ENCODE measurements at places on chromosomes 7 and 10.

DNA sequence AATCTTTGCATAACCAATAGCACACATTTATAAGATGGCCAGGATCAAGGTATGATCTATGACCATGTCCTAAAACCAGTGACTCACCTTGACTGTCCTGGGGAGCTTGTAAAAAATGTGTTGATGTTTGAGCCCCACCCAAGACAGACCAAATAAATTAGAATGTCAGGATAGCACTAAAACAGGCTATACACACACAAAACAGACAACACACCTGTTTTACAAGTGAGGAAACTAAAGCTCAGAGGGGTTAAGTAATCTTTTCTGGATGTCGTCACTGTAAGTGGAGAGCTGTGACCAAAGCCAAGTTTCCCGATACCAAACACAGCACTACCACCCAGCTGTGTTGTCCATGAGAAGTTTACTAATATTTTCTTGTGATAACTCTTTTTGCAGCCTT, 84.5 kb downstream of the AVL9 start:
- DNase-seq, result no peak

DNA sequence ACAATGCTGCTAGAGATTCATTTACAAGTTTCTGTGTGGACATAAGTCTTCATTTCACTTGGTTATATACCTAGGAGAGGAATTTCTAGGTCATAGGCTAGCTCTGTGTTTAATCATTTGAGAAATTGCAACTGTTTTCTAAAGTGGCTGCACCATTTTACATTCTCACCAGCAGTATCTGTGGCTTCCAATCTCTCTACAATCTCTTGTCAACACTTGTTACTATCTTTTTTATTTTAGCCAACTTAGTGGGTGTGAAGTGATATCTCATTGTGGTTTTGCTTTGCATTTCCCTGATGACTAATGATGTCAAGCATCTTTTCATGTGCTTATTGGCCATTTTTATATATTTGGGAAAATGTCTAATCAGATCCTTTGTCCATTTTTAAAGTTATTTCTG, 53.0 kb upstream of the DRGX start:
- no peak for DNase-seq

GRCh38 chr7:157715071-157715937, 378.5 kb downstream of the DNAJB6 start:
- no peak for DNase-seq

DNA sequence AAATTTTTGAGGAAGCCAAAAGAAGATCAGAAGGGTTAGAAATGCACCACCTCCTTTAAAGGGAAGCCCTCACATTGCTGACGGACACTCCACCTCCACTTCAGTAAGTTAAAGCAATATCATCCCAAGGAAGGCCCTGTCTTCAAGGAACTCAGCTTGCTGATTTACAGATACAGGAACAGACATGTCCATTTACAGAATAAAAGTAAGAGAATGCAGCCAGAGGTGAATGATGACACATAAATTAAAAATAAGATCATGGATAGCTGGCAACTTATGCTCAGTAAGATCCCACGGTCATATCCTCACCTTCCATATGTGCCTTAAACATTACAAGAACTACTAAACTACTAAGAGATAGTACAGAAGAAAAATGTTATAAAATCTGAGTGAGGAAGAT, 20.4 kb downstream of the GRB10 start:
- DNase-seq, result no peak

DNA sequence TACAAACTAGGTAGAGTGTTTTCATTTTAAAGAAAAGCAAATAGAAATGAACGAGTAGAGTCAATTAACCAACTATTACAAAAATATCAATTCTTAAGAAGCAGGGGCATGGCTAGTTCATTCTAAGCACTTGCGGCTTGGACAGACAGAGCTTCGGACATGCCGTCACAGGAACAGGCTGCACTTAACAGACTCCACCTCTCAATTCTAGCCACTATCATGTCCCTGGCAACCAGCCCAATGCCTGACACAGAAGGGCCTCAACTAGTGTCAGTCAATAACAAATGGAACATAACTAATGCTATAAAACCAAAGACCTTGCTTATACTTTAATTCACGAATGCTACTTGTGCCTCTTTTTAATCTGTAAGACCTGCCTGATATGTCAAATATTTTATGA, 74.4 kb downstream of the TPK1 start:
- peak; percentile 13 for DNase-seq

DNA sequence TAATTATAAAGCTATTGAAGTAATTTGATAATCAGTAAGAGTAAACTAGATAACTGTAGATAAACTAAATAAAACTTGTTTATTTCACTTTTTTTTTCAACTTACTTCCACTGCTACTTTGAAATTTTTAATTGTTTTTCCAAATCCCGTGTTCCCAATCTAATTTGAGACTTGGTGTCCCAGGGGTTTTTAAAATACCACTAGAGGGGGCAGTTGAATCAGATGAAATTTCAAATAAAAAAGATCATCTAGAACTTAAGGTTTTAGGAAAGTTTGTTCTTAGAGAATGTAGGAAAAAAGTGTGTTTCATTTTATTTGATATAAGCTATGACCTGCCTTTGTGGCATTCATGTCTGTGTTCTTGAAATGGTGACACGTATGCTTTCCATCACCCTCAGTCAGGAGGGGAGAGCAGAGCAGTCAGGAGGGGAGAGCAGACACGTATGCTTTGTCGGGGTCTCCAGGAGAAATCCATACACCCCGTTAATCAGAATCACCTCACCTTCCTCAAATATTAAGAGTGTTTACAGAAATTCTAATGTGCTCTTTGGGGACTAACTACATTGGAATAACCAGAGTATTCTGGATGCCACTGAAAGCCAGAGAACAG, 49.9 kb downstream of the C10orf67 start:
- no peak for DNase-seq

- no peak for DNase-seq
Measured at GRCh38 chr10:72645263-72645858, 19.5 kb upstream of the MICU1 start.

DNA sequence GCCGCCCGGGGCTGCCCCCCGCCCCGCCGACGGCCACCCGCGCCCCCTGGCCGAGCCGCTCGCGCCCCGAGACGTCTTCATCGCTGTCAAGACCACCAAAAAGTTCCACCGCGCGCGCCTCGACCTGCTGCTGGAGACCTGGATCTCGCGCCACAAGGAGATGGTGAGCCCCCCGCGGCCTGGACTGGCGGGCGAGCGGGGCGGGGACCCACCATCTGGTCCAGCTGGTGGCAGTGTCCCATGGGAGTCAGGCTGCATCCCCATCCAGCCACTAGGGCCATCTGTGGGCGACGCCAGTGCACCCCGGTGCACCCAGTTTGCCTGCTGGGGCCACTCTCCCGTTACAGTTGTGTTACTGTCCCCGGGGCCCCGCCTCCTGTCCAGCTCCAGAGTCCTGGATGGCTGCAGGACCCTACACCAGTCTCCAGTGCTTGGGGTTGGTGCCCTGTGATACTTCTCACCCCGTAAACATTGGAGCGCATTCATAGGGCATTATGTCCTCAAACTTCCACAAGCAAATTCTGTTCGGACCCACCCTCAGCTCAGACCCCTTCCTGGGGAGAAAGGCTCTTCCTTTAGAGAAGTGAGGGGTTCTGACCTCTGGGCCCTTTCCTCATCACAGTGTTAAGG, 672 bp downstream of the LFNG start:
- DNase-seq, result peak; percentile 40

- DNase-seq, result no peak
Measured at GRCh38 chr10:48451969-48452878, 145.7 kb downstream of the MAPK8 start.

GRCh38 chr10:123375738-123376137, 221.5 kb downstream of the BUB3 start:
- no peak for DNase-seq

DNA sequence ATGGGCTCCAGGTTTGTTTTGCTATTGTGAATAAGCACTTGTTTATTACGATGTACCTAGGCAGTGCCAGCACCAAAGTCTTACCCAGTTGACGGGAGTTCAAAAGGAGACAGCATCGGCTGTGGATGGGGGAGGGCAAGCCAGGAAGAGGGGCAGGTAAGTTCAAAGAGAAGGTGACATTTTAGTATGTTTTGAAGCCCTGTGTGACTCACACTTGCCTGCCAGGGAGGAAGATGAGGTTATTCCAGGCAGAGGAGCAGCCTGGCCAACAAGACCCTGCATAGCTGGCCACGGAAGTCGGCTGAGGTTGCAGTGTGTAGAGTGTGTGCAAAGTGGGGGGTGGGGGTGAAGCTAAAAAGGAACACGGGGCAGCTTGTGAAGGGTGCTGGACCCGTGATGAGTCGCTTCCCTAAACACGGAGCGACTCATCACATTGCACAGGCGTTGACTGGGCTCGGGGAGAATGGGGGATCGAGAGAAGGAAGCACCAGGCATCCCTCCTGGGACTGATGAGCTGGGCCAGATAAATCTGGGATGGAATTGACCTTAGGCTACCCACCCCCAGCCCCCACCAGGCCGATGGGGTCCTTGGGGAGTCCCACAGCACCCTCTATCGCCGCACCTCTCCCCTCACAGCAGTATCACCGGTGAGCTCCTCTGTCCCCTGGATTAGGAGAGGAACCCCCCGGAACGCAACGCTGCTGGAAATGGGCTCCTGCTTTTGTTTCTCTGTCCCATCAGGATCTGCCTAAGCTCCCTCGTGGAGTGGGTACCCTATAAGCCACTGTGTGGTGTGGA, 97.9 kb upstream of the IKZF1 start:
- no peak for DNase-seq

DNA sequence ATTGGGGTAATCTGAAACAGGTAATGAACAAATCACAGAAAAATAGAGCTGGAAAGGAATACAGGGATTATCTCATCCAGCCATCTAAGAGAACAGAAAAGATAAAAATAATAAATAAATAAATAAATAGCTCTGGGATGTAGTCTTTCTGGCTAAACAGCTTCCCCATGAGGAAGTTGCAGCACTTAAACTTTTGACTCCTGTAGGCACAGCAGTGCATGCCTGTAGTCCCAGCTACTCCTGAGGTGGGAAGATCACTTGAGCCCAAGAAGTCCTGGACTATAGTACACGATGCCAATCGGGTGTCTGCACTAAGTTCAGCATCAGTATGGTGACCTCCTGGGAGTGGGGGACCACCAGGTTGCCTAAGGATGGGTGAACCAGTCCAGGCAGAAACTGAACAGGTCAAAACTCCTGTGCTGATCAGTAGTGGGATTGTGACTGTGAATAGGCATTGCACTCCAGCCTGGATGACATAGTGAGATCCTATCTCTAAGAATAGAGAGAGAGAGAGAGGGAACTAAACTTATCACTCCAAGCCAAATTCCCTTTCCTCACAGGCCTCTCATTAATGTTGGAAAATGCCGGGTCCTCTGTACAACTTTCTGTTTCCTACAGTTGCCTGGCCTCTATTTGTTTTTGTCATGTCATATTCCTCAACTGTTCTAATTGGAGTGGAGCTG, 61.7 kb upstream of the CDK13 start:
- DNase-seq, result no peak

DNA sequence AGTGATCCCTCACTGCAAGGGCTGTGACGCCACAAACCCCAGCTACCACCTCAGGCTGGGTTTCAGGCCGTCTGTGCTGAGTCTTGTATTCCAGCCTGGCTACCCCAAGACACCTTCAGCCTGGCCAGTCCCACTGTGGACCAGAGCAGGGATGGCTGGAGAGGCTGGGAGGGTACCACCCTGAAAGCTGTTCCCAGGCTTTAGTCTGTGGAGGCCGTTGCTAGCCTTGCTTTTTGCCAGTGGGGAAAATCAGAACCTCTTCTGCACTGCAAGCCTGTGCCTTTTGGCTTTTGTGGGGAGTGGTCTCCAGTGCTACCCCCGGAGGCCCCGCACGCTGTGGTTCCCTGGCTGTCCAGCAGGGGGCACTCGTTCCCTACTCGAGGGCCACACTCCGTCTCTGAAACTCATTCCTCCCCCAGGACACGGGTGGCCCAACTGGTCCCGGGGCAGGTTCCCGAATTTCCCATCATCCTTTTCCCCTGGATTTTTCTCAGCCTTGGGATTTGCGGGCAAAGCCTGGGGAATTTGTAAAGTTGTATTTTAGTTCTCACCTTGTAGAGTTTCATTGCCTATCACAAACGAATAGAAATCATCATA, 128.4 kb upstream of the BTBD16 start:
- DNase-seq, result peak; percentile 43

DNA sequence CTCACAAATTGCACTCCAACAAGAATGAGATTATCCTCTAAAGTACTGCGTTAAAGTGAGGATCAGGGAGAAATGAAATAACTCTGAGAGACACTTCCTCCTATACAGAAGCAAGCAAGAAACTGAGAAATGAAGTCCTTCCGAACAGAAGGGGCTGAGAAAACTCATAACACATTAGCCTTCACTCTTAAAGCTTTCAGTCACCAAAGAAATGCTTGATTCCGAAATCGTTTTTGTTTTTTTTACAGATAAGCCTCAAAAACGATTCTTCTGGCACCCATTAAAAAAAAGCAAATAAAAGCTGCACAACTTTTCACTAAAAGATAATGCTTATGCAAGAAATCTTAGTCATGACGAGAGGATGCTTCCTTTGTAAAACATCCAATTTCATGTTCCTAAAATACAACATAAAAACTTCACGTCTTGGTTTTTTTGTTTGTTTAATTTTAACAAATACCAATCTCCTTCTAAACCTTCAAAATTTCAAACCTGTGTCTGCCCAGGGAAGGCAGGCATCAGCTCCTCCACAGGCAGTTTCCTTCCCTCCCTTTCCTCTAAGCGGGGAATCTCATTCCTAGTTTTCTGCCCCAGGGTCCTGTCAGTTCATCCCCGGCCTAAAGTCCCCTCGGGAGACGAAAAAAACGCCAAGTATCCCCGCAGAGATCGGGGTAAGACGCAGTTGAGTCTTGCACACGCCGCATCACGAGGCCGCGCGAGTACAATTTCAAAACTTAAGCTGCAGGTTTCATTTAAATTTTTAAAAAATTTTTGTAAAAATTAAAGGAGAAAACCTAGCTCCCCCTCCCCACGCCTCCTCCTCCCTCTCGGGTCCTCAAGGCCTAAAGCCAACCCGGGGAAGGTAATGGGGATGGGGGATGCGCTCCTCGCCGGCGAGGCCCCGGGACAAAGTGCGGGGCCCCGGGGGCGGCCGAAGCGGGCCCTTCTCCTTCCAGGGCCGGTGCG, 1.1 kb downstream of the BAZ1B start:
- DNase-seq, result peak; percentile 5

GRCh38 chr7:135647755-135648154, 14.6 kb upstream of the STMP1 start:
- no peak for DNase-seq

DNA sequence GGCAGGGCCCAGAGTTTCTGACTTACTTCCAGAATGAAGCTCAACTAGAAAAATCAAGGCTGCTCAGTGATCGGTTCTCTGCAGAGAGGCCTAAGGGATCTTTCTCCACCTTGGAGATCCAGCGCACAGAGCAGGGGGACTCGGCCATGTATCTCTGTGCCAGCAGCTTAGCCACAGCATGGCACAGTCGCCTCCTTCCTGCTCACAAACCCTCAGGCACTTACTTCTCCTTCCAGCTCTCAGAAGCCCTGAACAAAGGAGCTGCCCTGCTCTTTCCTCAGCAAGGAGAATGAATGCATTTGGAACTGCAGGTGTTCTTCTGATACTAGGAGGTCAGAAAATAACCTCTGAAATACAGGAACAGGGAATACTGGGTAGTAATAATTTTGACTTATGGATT, 219.7 kb upstream of the PRSS1 start:
- DNase-seq, result no peak

GRCh38 chr10:113073549-113074189, 123.6 kb downstream of the TCF7L2 start:
- DNase-seq, result peak; percentile 95

All from lung microvascular endothelial cell (primary cell).